Right atrium auricular region (tissue), 2 donors: ENCODE measurements at places on chromosomes 1 and 21. TPM values are rescaled to one million over a fixed set of nuclear protein-coding genes. Genes with fewer than 3 reads are reported as not detected.

GRCh38 chr1:155954645-155955044 lies 13.2 kb downstream of the RXFP4 start:
- DNase-seq, result no peak

- DNase-seq, result no peak
These were observed 11.2 kb downstream of the SCAF4 start for GRCh38 chr21:31720739-31721138.

DNA sequence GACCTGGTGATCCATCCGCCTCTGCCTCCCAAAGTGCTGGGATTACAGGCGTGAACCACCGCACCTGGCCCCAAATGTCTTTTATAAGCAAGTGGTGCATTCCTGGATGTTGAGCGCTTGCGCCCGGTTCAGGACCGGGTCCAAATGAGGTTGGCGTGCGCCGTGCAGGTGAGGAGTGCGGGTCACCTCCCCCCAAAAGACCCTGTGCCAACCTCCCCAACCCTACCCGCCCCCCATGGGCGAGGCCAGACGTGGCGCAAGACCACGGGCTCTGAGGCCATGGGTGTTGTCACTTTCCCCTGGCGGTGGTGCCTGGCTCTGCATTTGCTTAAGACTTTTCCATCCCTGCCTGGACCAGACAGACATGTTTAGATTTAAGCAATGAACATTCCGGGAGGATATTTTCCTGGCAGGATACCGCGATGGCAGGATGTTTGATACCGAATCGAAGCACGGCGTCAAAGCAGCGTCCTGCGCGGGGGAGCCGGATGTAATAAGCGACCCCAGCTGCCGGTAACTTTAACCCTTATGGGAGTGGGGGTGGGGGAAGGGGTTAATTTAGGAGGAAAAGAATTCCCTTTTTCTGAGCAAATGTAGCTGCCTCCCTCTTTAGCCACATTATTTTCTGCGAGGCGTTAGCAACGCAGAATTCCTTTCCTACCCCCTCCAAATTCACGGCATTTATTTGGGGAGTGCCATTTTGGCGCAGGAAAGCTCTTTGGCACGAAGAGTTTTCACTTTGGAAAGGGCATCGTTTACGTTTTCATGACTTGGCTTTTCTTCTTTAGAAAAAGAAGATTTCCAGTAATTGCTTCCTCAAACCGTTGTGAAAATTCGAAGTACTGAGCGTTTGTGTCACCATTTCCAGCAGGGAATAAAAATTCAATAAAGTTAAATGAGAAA lies 27.8 kb upstream of the RNF187 start:
- peak; percentile 83 for DNase-seq

DNA sequence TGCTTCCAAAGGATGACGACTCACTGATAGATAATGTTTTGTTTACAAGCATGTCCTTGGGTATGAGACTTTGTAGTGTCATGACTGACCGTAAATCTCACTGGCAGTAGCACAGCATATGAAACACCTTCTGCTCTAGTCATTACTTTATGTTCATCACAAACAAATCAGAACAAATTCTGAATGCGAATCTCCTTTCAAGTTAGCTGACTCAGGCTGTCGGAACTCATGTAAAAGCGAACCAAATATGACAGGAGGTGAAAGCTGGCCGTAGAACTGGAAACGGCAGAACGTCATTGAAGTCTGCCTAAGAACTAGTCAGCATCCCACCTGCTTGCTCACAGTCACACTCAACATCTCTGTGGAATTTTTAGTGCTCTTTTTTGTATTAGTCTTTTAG lies 143.9 kb downstream of the RGS7 start:
- DNase-seq, result no peak

DNA sequence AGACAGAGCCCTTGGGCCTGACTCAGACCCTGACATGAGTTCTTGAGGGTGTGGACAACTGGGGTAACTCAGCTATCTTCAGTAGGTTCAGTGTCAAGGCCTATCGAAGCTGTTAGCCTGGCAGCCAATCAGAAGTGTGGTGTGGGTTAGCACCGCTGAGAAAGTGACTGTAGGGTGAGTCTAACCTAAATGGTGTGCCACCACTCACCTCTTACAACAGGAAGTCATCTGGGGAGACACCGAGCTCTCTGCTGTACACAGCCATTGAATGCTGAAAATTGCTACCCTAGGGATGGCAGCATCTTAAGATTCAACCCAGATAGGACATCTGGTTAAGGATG lies 44.6 kb downstream of the RASSF5 start:
- DNase-seq, result no peak

GRCh38 chr1:18749569-18749968 lies 109.9 kb downstream of the TAS1R2 start:
- no peak for DNase-seq

GRCh38 chr1:187685333-187685732 lies 856.6 kb downstream of the PLA2G4A start:
- no peak for DNase-seq

- no peak for DNase-seq
These were observed 532 bp downstream of the CSF1 start for GRCh38 chr1:109910963-109911798.

- DNase-seq, result no peak
These were observed 7.7 kb upstream of the CD5L start for GRCh38 chr1:157849229-157849875.

- DNase-seq, result no peak
These were observed 11.8 kb downstream of the TPM3 start for GRCh38 chr1:154179946-154180687.

The ZNF697 gene
- total RNA-seq, result 14.8 TPM
